ENCODE measurements at places on chromosomes 1 and 21. TPM values are rescaled to one million over a fixed set of nuclear protein-coding genes. Genes with fewer than 3 reads are reported as not detected.
A peak's percentile ranks its signal among the peaks of the same experiment; 100 is the strongest.

- DNase-seq: peak; percentile 85
These were observed 1.1 kb downstream of the CTPS1 start for GRCh38 chr1:40980453-40981121.

DNA sequence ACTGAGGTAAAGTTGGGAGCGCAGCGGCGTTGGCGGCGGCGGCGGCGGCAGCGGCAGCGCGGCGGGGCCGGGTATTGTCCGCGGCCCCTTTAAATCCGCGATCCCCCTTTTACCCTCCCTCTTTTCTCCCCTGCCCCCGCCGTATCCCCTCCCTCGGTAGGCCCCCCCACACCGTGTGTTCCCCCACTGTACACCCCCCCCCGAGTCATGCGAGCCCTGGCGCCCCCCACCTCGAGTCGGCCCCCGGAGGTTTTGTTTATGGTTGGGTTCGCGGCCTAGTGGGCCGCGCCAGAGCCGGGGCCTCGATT is 169 bp downstream of the UBAP2L start:
- no peak for DNase-seq

DNA sequence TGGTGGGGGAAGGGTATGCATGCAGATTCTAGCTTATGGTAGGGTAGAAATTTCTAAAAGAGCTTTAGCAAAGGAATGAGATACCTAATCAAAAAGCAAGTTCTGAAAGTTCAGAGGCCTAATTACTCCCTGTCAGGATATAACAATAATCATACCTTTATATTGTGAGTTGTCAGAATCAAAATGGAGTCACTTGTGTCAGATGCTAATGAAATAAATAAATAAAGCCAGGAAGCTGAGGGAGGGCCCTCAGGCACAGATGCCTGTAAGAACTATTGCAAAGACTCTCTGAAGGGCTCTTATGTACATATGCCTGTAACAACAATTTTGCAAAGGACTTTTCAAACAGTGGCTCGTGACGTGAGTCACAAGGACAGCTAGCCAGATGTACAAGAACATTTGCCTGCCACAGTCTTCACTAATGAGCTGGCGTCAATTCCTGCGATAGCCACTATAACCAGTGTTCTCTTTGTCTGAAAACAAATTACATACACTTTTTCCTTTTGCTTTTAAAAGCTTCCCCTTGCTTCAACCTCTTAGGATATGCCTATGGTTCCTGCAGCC is 27.4 kb upstream of the DNASE2B start:
- DNase-seq: no peak

Gene PTGER3
- total RNA-seq: 87.8 TPM

- DNase-seq: no peak
These were observed 121.5 kb downstream of the CASZ1 start for GRCh38 chr1:10674700-10675609.

Gene ANXA9
- total RNA-seq: 95.7 TPM

- DNase-seq: peak; percentile 88
These were observed 708 bp downstream of the PRDM2 start for GRCh38 chr1:13700521-13701270.

DNA sequence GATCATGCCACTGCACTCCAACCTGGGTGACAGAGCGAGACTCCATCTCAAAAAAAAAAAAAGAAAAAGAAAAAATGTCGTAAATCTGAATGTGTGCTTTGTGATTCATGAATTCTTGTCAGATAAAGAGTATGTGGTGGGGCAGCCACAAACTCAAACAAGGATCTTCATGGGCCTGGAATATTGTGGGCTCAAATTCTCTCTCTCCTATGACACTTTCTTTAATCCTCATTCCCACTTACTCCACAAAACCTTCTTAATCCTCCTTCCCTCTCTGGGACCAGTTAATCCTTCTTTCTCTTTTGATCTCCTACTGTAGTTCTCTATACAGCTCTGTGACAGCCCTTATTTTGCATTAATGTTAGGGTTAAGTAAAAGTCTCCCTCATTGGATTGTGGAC is 112.3 kb downstream of the AK5 start:
- DNase-seq: no peak

- DNase-seq: no peak
These were observed 7.4 kb downstream of the LURAP1 start for GRCh38 chr1:46210561-46210960.

Gene DLGAP3
- total RNA-seq: not detected

DNA sequence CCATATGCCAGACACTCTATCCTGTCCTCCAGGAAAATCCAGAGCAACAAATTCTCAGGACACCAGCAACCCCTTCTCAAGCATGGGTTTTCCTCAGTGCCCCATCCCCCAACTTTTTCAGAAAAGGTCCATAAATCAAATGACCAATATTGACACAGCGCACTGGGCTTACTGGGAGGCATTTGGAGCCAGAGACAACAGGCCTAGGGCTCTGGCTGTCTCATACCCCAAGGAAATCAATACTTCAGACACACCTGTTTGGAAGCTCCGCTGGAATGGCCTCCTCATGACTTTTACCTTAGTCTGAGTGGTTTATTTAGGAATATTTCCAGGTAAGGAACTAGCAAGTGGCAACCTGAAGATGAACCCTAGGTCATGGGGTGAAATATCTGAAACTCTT is 66.9 kb upstream of the TNR start:
- no peak for DNase-seq

Gene NEK2
- not detected for total RNA-seq

All from lower leg skin (tissue), 4 donors.